ENCODE measurements at places on chromosomes 6 and 20.

- DNase-seq, result no peak
These were observed 63.3 kb downstream of the YTHDF1 start for GRCh38 chr20:63152322-63153253.

DNA sequence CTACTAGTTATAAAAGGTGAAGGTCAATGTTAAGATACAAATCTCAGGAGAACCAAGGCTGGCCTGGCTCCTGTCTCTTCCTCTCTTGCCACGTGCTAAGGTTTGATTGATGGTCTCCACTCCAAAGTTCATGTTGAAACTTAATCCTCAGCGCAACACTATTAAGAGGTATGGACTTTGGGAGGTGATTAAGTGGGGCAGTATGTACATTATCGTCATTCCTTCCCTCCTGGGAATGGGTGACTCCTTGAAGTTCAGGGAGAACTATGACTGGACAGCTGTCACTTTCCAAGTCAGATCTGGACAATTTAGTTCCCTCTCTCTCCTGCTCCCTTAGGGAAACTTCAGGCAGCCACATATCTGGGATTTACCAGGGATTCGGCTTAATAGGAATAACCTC is 50.5 kb downstream of the KCNK5 start:
- DNase-seq, result no peak

- DNase-seq, result no peak
These were observed 59.1 kb upstream of the F13A1 start for GRCh38 chr6:6379573-6379972.

DNA sequence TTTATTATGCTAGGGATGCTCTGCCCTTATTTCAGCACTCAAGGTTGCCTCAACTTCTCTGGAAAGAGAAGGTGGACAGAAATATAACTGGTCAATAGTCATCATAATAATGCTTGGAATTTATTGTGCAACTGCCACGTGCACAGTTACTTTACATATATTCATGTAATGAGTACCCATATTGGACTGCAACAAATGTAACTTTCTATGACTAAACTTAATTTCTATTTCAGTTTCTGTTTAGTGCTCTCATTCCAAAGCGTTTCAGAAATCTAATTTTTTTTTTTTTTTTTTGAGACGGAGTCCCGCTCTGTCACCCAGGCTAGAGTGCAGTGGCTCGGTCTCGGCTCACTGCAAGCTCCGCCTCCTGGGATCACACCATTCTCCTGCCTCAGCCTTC is 28.3 kb upstream of the CD83 start:
- DNase-seq, result no peak

GRCh38 chr6:37316071-37316470 is 37.7 kb upstream of the RNF8 start:
- no peak for DNase-seq
